CD4-positive, alpha-beta memory T cell (primary cell): ENCODE measurements at places on chromosomes 16 and 17.

DNA sequence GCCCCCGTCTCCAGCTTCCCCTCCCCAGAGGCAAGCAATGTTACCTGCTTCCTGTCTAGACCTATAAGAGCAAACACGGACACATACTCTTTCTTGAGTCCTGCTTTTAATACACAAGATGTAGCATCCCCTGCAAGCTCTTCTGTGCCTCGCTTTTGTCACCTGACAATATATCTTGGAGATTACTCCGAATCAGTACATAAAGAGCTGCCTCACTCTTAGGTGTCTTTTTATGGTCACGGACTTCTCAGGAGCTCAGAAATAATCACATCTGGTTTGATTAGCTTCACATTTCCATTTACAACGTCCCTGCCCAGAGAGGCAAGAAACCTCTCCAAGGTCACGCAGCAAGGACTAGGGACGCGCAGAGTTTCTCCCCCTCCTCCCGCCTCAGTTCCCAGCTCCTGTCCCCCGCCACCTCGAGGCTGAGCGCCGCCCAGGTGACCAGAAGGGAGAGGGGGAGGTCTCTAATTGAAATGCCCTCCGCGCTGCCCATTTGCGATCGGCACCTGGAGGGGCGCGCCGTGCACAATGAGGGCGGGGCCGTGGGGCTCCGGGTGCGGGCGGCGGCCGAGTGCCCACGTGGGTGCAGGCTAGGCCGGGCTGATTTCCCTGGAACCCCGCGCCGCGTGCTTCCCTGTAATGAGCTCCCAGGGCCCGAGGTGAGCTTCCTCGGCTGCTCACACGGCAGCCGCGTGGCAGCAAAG is 13.8 kb upstream of the SEZ6 start:
- no peak for DNase-seq

DNA sequence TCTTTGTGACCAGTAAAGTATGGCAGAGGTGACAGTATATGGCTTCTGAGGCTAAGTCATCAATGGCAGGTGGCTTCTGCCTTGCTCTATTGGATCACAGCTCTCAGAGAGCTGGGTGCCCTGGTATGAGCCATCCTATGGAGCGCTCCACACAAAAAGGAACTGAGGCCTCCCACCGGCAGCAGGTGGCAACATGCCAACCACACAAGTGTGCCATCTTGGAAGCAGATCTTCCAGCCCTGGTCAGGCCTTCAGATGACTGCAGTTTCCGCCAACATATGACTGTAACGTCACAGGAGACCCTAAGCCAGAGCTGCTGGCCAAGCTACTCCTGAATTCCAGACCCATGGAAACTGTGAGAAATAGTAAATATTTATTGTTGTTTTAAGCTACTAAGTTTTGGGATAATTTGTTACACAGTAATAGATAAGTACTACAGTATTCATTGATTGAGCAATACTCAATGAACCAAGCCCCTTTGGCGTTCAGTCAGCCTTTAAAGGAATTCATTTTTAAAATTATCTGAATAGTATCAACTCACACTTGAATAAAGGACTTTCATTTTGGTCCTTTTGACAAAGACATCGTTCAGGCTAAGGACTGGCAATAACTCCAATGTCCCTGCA is 69.4 kb upstream of the LHX1 start:
- DNase-seq: no peak

- no peak for DNase-seq
Observed at GRCh38 chr17:28085766-28086165, 43.3 kb downstream of the NLK start.

- DNase-seq: no peak
Observed at GRCh38 chr17:31509095-31509804, 117.8 kb downstream of the RAB11FIP4 start.

- DNase-seq: no peak
Observed at GRCh38 chr17:75615301-75615700, 17.9 kb upstream of the SMIM5 start.

DNA sequence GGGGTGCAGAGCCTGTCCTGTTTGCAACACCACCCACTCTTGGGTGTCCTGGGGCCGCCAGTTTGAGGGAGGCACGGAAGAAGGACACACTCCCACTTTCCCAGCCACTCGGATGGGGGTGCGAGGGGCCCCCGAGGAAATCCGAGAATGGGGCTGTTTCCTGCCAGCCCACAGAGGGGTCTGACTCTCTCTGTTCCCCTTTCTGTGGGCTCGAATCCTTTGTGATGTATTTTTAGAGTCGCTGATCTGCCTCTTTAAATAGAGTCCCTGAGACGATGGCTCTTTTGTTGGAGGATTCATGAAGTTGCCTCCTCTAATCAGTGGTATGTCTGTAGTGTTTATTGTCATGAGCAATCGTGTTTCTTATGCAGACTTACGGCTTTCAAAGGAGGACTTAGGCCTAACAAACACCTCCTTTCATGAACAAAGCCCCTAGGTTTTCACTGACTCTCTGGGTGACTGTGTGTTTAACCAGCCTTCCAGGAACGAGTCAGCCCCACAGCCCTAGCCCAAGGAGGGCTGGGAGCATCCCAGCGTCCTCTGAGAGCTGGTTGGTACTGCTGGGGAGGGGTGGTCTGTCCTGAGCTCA is 29.1 kb downstream of the CIBAR2 start:
- no peak for DNase-seq

DNA sequence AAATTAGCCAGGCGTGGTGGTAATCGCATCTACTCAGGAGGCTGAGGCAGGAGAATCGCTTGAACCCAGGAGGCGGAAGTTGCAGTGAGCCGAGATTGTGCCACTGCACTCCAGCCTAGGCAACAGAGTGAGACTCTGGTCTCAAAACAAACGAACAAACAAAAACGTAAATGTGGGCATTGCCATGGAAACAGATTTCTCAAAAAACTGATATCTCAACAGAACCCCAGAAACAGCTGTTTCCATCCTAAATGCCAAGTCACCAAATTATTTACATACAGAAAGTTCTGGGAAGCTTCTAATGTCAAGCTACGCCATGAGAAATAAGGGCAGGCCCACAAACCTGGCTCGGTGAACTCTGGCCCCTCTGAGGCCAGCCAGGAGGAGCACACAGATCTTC is 16.0 kb upstream of the ZNF689 start:
- no peak for DNase-seq

DNA sequence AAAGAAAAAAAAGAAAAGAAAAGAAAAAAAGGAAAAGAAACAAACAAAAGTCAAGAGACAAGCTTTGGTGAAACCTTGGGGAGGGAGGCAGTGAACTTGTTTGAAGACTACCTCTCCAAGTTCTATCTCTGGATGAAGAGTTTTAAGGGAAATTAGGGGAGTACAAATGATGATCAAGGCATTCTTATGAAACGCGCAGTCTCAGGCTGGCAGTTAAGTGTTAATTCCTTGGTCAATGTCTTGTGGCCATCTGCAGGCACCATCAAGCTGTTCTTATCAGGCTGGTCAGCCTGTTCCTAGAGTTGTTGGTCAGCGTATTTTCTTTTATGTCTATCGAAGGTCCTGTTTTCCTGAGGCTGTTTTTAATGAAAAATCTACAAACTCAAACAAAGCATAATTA is 8.2 kb upstream of the DRG2 start:
- DNase-seq: no peak

GRCh38 chr17:58531122-58531521 is 16.7 kb upstream of the MTMR4 start:
- no peak for DNase-seq

GRCh38 chr16:85800321-85800669 is 800 bp downstream of the COX4I1 start:
- DNase-seq: no peak

- no peak for DNase-seq
Observed at GRCh38 chr17:29862951-29863350, 67.1 kb downstream of the SSH2 start.

DNA sequence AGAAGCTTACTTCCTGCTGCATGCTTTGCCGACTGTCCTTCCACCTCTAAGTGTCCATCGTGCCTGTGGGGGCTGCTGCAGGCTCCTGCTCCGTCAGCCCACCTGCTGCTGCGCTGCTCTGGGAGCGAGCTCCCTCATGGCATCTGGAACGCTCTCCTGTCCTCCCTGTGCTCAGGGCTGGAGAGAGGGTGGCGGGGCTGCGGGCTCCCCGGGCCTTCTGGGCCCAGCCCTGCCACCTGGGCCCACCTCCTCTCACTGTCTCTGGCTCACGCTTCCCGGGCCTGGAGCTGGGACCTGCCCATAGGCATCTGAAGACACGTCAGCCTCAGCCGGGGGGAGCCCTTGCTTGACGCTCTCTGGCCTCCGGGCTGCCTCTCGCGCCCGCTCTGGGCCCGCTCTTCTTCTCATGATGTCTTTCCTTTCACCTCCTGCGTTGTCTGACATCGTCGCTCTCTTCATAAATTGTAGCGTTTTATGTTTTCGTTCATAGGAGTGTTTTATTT is 27.0 kb downstream of the NME3 start:
- DNase-seq: no peak

DNA sequence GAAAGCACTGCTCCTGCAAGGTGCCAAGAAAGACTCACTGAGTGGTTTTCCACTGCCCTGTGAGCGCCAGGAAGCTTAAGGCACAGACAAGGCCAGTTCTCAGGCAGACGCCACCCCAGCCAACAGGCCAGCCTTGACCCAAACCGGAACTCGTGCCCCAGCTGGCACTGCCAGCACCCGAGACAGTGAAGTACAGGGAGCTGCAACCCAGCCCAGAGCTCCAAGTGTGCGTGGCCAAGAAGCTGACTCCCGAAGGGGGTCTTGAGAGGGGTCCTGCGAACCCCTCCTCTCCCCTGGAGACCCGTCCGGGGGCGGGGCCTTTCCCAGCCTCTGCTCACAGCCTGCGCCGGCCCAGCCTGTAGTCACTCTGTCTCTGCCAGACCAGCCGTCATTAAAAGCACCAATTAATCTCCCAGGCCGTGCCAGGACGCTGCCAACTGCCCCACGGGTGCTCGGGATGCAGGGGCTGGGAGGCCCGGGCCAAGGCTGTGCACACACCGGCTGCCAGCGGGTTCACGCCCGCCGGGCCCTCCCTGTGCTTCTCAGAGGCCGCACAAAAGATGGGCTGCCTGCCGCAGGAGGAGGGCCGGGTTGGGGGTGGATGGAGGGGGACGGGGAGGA is 4.4 kb upstream of the SOX8 start:
- peak; percentile 31 for DNase-seq

DNA sequence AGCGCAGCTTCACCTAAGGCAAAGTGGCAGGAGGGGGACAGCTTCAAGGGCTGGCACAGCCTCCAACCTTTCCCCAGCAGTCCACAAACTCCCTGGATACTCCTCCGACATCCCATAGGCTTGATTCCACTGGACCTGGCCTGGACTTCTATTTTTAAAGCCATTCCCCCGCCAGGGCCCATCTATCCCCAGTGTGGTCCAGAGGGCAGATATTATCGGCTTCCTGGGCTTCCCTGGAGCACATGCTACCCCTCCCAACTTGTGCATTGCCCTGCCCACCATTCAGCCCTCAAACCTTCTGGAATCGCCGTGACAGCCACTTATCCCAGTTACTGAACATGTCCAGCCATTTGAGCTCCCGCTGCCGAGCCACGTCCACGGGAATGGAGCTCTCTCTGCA is 5.1 kb downstream of the TBC1D10B start:
- no peak for DNase-seq

DNA sequence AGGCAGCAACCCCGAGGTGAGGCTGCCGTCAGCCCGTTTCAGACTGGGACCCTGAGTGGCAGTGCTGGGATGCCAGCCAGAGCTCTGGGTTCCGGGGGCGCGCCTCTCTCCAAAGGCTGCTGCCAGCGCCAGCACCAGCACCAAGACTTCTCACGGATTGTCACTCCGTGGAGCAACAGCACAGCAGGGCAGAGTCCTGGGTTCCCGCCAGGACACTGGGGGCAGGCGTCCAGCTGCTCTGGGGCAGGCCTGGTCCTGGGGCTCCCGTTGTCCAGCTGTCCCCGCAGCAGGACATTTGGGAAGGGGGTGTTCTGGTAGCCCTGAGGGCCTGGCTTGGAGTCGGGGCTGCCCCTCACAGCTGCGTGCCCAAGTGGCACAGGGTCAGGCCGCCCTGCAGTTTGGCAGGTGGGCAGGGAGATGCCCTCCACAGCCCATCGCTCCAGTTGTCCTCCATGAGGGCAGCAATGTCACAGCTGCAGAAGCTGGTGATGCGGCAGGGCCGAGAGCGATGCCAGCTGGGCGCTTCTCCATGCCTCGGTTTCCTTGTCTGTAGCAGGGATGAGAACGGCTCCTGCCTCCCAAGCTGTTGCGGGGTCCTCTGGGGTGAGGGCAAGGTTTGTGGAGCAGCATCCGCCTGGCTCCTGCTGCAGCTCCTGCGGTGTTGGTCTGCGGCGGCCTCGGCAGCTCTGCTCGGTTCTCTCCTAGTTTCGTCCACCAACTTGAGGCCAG is 137.3 kb upstream of the CIBAR2 start:
- no peak for DNase-seq

DNA sequence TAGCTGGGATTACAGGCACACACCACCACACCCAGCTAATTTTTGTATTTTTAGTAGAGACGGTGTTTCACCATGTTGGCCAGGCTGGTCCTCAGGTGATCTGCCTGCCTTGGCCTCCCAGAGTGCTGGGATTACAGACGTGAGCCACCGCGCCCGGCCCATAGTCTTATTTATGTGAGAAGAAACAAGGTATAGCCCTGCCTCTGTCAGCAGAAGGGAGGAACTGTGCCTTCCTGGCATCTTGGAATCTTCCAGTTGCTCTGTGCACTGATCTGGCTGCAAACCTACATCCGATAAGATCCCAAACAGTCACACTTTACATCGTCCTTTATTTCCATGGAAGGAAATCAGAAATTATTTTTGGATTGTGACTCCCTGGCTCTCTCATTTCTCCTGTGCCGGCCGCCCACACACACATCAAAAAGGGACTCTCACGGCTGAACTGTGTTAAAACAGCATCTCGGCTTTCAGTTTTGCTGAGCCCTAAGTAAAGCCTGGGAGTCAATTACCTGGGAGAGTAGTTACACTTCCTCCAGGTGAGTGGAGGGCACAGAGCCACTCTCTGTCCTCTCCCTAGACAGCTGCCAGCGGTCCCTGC is 23.3 kb downstream of the WIPI1 start:
- DNase-seq: no peak

- no peak for DNase-seq
Observed at GRCh38 chr16:86073103-86073625, 174.2 kb downstream of the IRF8 start.

DNA sequence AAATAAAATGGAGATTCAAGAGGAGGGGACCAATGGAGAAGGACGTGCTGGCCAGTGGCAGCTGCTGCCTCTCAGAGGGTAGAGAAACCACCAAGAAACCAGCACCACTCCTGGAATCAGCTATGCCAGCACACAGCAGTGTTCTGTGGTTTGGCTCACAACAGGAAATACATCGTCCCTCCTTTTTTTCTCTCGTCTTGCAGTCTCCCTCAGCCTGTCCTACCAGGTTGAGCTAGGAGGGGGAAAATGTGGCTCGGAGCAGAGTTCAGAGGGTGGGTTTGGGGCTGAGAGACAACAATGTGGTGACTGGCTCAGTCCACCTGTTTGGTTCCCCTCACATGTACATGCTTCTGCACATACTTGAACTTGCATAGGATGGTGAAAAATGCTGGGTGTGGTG is 19.9 kb upstream of the SLC16A5 start:
- DNase-seq: peak; percentile 48
